ENCODE measurements at places on chromosomes 2 and 18.

DNA sequence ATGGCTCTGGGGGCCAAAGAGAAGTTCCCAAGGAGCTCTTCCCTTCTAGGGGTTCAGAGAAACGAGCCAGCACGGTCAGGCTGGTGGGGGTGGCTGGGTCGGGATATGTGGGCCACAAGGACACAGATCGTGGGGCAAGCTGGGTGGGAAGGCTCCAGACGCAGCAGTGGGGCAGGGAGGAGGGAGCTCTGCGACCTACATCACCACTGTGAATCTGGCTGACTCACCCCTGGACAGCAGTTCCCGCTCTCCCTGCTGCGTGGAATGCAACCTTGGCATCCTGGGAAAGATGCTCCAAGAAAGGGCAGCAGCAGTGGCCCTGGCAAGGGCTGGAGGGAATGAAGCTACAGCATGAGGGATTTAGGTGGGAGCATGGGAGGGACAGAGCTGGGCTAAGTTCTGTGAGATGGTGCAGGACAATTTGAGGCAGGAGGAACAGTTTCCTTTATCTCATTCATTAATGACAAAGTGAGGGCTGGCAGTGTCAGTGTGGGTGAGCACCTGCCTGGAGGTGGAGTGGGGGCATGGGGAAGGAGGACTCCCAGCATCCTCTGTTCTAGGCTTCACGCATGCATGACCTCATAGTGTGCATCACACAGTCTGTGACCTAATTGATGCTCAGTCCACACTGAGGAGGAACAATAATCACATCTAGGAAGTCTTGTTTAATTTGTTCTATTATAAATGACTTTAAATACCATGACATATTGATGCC, 25.0 kb downstream of the CELF4 start:
- no peak for DNase-seq

DNA sequence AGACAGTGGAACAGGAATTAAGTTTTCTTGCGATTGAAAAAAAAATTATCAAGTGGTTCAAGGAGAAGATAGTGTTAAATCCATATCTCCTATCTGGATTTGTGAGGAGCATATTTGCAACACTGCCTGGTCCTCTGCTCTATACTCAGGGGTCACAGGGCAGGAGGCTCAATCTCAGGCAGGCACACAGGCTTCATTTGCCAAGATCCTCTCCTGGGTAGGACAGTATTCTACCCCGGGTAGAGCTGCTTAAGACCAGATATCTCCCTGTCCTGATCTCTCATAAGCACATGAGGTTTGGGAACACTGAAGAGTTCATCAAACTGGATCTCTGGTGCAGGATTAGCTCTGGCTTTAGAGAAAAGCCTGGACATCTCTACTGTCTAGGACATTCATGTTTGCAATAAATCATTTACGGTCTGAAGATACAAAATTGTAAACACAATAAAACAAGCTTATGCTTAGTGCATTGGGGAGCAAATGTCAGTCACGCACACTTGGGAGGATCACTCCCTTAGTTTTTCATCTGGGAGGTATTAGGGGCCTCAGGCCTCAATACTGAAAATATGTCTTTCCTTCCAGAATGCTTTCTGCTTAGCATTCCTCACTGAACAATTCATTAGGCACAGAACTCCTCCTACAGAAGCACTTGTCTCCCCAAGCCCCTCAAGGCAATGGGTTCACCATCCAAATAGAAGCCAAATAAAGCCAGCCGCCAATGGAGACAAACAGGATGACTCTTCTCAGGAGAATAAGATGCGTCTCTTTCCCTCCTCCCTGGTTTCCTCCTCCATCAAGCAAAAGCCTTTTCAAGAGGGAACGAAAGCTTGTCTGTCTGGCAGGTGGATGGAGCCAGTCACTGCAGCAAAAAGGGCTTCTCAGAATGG, 34.1 kb upstream of the LCLAT1 start:
- DNase-seq = no peak

- no peak for DNase-seq
These were observed 84.1 kb downstream of the BIN1 start for GRCh38 chr2:127022817-127023216.

- no peak for DNase-seq
These were observed 44.3 kb downstream of the ARHGAP28 start for GRCh38 chr18:6773777-6774176.

DNA sequence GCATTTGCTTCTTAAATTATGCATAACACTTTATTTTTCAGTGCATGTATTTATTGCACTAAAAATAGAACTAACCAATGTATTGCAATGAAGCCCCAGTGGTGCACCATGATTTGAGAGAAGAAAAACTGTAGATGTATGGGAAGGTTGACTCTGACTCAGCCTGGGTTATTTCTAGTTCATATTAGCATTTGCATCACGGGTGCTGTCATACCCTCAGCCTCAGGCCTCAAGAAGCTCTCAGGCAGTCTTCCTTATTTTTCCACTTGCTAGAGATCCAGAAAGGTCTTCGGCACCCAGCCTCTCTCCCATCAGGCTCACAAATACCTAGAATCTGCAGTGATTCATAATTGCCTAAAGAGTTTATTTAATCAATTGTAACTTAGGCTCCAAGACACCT, 148.0 kb downstream of the DNER start:
- DNase-seq = no peak
